ENCODE measurements at places on chromosomes 3 and 15.

DNA sequence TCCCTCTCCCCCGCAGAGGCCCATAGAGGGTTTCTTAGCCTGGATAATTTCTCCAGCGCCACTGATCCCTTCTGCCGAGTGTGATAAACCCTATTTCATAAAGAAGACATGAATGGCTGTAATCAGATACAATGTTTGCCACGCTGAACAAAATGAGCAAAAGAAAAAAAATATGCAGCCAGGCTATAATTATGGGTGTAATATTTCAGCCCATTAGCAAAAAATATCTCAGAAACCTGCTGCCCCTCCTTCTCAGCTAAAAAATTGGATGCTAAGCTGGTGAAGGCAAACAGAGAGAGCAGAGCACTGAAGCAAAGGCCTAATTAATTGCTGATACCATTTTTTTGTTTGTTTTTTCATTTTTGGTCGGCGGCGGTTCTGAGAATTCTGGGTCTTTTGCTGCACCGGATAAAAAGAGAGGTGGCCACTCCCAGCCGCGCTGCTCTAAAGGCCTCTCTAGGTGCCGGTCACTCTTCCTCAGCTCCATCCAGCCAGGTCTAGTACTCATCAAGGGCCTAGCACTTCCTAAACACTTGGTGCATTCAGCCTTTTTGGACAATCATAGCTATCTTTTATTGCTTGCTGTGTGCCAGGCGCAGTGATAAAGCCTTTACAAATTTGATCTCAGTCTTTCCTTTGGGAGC lies 128.7 kb upstream of the TLE3 start:
- DNase-seq: no peak

- no peak for DNase-seq
These were observed 143.9 kb upstream of the MME start for GRCh38 chr3:154936196-154936595.

GRCh38 chr3:64351713-64352638 lies 126.7 kb upstream of the PRICKLE2 start:
- no peak for DNase-seq

- DNase-seq: no peak
These were observed 40.5 kb upstream of the CSPG4 start for GRCh38 chr15:75753145-75753544.

GRCh38 chr15:30033763-30034162 lies 49.0 kb upstream of the GOLGA8J start:
- no peak for DNase-seq

DNA sequence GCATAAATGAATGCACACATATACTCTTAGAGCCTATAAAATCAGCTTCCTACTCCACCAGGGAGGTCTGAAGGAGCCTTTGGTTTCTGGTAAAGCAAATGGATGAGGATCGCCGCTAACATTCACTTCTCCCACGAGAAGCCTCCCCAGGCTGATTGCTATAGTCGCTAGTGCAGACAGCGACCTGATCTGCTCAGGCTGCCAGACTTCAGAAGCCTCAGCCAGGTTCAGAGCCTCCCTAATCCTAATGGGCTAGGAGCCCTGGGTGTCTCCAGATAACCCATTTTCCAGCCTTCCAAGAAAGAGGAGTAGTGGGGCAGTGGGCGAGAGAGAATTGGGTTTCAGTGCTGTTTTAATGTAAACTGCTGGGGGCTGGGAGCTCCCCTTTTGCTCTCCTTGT lies 35.4 kb downstream of the TPM1 start:
- DNase-seq: no peak

DNA sequence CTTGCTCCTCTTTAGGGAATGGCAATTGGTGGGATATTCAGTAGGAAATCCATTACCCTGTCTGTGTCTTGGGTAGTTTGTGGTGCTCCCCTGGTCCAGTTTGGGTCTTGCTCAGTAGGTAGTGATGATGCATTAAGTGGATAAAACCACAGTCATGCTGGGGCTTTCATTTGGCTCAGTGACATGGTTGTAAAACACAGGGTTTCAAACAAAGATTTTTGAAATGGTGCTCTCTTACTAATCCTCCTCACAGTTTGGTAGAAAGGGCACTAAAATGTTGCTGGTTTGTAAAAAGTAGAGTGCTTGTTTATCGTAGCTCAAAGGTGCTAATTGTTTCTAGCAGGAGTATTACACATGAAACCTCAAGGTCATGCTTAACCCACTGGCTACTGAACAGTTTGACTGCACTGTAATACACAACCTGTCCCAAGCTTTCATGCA lies 22.9 kb downstream of the BBX start:
- no peak for DNase-seq

GRCh38 chr3:106342386-106342785 lies 473.6 kb upstream of the CBLB start:
- no peak for DNase-seq

- DNase-seq: no peak
These were observed 28.8 kb downstream of the CDIN1 start for GRCh38 chr15:36608180-36608579.

DNA sequence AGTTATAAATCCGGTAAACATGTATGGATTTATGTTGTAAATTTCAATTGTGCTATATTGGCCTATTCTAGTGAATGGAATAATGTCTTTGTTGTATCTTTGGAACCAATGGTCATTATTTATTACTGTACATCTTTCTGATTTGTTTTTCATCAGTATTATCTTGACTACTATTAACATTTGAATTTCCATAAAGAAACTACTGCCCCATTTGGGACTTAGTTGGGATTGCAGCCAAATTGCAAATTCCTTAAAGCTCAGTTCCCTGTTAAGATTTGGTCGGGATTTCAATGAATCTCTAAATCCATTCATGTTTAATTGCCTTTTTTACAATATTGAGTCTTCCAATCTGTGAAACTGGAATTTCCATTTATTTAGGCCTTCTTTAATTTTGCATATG lies 822.4 kb upstream of the CADM2 start:
- DNase-seq: no peak

GRCh38 chr3:196994056-196994455 lies 25.4 kb upstream of the PIGZ start:
- DNase-seq: no peak

DNA sequence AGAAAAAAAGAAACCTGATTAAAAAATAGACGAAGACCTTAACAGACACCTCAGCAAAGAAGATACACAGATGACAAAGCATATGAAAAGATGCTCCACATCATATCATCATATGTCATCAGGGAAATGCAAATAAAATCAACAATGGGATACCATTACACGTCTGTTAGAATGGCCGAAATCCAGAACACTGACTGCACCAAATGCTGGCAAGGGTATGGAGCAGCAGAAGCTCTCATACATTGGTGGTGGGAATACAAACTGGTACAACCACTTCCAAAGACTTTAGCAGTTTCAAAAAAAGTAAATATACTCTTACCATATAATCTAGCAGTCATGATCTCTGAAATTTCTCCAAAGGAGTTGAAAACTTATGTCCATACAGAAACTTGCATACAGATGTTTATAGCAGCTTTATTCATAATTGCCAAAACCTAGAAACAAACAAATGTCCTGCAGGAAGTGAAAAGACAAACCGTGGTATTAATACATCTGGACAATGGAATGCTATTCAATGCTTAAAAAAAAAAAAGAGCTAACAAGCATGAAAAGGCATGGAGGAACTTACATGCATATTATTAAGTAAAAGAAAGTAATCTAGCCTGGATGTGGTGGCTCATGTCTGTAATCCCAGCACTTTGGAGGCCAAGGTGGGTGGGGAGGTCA lies 107.4 kb downstream of the HES1 start:
- no peak for DNase-seq

DNA sequence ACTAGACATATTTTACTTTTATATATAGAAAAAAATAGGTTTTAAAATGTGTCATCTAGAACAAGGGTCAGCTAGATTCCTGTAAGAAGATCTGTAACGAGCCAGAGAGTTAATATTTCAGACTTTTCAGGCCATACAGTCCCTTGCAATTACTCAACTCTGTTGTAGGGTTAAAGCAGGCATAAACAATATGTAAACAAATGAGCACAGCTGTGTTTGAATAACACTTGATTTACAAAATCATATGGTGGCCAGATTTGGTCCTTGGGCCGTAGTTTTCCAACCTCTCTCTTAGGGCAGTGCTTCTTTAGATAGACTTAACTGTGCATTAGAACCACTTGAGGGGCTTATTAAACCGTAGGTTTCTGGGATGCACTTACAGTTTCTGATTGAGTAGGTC lies 19.6 kb downstream of the LRRC57 start:
- DNase-seq: no peak

- DNase-seq: no peak
These were observed 37.3 kb downstream of the EXOG start for GRCh38 chr3:38533285-38533976.

DNA sequence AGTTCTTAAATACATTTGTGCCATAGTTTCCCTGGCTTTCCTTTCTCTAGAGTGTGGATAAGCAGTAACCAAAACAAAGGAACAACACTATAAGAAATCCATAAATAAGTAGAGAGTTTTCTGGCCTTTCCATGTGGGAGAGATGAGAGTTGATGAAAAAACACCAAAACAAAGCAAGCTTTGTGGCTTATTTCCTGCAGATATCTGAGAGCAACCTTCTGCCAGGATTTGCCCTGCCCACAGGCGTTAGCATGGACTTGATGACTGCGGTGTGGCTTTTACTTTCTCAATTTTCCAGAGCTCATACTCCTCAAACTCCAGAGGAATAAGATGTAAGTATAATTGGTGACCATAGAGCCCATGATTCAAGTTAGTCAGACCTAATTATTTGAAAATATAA lies 194.9 kb downstream of the RAP2B start:
- DNase-seq: no peak

DNA sequence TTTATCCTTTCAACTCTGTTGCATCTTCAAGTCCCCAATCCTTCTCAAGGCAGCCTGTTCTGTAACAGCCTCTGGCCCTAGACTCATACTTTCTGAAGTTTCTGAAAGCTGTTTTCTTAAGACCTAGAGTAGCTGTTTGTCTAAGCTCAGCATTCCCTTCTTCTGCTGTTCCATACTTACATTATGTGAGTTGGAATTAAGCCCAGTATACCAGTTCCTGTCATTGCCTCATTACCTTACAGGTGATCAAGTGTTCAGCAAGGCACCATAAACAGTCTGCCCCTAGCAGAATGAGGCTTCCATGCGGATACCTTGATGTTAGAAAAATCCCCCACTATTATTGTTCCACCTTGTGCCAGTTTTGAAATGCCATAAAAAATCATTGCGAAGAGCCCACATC lies 180.6 kb downstream of the PLCL2 start:
- no peak for DNase-seq

- no peak for DNase-seq
These were observed 22.1 kb upstream of the DET1 start for GRCh38 chr15:88568589-88568988.

DNA sequence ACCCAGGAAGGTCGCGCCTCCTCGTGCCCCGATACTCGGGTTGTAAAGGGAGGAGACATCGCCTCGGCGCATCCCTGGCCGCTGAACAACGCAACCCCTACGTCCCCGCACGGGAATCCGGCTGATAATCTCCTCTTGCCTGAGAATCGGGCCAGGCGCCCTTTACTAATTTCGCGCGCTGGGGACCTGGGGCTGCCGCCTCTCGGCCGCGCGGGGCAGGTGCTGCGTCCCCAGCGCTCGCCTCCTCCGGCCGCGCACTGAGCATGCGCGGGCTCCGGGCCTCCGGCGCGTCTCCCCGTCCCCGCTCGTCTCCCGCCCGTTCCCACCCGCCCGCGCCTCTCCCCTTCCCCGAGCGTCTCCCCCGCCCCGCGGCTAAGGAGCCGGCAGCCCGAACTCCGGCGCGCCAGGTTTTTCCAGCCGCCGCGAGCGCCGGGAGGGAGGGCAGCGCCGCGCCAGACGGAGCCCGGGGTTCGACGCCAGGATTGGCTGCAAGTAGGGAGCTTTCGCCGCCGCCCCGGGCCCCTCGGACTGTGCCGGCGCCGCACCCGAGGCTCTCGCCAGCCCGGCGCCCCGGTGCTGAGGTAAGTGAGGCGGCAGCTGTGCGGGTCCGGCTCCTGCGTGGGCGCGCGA lies at the start of gene CNTN4:
Gene CNTN4, plus strand, starts transcription at position 469 of the 630 bp plus-strand sequence.
- no peak for DNase-seq

DNA sequence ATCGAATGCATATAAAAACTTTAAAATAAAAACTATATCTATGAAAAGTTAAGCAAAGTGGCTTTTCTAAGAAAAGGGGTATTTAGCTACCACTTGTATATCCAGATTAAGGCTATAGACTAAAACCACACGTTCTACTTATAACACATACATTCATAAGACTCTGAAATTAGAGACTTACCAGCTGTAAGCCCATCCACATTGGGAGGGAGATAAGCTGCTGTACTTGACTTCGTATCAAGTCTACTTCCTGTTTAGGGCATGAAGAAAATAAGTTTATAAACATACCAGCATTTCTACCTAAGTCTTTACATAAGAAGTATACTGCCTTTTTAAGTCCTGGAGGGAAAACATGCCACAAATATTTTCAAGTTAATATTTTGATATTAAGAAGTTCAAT lies 27.7 kb downstream of the AQR start:
- DNase-seq: no peak

DNA sequence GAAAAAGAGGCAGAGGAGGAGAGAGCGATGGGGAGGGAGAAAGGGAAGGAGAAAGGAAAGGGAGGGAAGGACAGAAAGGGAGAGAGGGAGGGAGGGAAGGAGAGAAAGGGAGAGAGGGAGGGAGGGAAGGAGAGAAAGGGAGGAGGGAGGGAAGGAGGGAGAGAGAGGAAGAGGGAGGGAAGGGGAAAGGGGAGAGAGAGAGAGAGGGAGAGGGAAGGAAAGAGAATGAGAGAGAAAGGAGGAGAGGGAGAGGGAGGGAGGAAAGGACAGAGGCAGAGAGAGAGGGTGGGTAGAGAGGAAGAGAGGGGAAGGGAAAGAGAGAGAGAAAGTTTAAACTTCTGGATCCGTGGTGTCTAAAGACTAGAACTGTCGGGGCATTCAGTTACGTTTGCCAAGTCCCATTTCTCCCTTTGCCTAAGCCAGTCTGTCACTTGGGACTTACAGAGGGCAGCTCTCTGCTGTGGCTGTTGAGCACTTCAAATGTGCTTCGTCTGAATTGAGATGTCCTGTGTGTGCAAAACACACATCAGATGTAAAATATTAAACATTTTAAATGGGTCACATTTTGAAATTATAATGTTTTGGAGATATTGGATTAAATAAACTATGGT lies 62.6 kb downstream of the PLXNA1 start:
- no peak for DNase-seq

GRCh38 chr3:150133293-150133692 lies 162.6 kb upstream of the PFN2 start:
- DNase-seq: no peak

GRCh38 chr3:45215466-45215865 lies 10.6 kb downstream of the TMEM158 start:
- no peak for DNase-seq

All from caudate nucleus (tissue), 63 donors.